Neural crest cell (in vitro differentiated cells): ENCODE measurements at places on chromosomes 1 and 21.

DNA sequence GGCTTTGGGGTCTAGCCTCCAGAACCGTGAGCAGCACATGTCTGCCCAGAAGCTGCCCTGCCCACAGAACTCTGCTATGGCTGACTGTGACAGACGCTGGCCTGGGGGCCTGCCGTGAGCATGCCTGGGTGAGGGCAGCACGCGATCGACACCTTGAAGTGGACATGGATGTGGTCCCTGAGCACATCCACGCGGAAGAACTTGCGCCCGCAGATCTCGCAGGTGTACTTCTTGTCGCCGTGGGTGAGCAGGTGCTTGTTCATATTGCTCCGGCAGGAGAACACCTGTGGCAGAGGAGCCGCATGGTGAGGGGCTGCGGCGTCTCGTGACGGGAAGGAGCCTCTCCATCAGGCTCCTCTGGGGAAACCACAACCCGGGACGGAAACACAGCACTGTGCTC, 56.0 kb downstream of the PRDM15 start:
- no peak for DNase-seq

GRCh38 chr1:151534662-151535278, 5.3 kb upstream of the TUFT1 start:
- DNase-seq, result peak; percentile 89

DNA sequence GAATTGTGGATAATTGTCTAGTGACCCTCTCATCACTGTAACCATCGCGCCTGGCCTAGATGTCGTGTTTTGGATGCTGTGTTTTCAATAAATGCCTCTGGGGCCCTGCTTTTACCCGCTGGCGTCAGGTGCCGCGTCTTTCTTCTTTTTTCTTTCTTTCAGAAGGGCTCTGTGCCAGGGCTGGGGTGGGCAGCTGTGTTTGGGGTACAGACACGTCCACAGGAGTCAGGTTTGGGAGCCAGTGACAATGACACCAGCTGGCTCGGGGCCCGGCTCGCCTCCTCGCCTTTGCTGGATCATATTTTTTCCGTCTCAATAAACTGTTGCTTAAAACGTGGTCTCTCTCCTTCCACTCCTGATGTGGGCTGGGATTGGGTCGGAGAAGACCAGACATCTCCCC, 16.1 kb downstream of the TMEM201 start:
- DNase-seq, result no peak

- DNase-seq, result no peak
Observed at GRCh38 chr1:178651742-178652141, 73.3 kb upstream of the RALGPS2 start.

- DNase-seq, result no peak
Observed at GRCh38 chr1:171250263-171250662, 2.0 kb downstream of the FMO1 start.

DNA sequence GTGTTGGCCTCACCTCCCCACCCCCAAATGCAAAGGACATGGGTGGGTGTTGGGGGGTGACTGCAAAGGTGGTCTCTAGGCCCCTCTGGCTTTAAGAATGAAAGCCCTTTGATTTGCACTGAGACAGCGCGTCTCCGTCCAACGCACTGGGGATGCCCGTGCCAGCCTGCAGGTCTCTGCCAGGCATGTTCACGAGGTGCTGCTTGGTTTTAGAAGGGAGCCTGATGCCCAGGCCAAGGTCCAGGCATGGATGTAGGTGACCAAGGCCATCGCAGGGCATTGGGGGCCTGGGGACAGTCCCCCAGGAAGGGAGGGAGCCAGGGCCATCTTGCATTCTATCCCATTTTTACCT, 363.6 kb upstream of the VAMP3 start:
- no peak for DNase-seq

GRCh38 chr1:28070725-28071593, 17.5 kb downstream of the EYA3 start:
- DNase-seq, result no peak

GRCh38 chr1:220378571-220379302, 106.5 kb upstream of the RAB3GAP2 start:
- no peak for DNase-seq

- DNase-seq, result no peak
Observed at GRCh38 chr1:213988507-213989001, 781 bp downstream of the PROX1 start.

- DNase-seq, result no peak
Observed at GRCh38 chr1:224670506-224670905, 54.4 kb downstream of the CNIH3 start.

- DNase-seq, result no peak
Observed at GRCh38 chr1:76951153-76951552, 83.9 kb downstream of the ST6GALNAC5 start.

DNA sequence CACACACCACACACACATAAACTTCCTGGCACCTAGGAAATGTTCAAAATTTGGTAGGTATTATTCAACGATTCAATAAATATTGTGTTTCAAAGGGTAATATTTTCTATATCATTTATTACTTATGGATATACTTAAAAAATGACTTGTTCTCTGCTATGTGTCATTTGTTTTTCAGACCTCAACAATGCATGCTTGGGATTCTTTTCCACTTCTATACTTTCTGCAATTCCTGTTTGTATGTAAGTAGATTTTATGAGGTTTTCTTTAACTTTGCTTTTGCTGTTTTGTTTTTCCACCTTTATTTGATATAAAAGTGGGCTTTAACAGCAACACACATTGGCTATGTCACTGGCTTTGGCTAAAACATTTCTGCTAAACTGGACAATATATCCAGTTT, 3.5 kb downstream of the CEP170 start:
- DNase-seq, result no peak

GRCh38 chr1:34164771-34165391, at the start of gene CSMD2:
Gene CSMD2, minus strand, starts transcription at chr1:34165230. Its CDS starts 133 bp downstream, at chr1:34165097.
- DNase-seq, result peak; percentile 48

DNA sequence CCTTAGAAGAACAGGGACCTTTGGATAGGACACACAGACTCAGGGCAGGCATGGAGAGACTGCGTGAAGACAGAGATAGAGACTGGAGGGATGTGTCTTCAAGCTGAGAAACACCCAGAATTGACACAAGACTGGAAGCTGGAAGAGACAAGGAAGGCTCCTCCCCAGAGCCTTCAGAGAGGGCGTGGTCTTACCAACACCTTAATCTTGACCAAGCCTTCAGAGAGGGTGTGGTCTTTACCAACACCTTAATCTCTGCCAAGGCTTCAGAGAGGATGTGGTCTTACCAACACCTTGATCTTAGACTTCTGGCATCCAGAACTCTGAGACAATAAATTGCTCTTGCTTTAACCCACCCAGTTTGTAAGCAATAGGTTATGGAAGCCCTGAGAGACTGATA, 481.4 kb upstream of the VAMP3 start:
- no peak for DNase-seq

GRCh38 chr1:97989094-97989680, 68.4 kb upstream of the DPYD start:
- no peak for DNase-seq

DNA sequence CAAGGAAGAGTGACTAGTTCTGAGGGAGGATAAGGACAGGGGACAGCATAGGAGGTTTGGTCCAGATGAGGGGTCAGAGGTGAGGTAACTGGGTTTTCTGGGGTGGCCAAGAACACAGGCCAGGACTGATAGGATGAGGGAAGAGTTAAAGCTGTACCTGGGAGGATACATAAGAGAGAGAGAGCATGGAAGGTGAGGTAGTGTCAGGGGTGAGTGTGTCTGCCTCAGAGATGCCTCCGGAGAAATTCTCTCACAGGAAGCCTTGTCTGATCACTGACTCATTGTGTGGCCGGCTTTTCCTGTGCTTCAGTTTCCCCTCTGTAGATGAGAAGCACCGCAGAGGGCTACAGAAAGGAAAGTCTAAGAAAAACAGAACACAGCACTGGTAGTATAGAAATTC, 40.2 kb downstream of the FASLG start:
- DNase-seq, result no peak

- no peak for DNase-seq
Observed at GRCh38 chr21:31879241-31879650, 6.4 kb downstream of the HUNK start.

- DNase-seq, result no peak
Observed at GRCh38 chr1:99005537-99005942, 879 bp upstream of the PLPPR5 start.

DNA sequence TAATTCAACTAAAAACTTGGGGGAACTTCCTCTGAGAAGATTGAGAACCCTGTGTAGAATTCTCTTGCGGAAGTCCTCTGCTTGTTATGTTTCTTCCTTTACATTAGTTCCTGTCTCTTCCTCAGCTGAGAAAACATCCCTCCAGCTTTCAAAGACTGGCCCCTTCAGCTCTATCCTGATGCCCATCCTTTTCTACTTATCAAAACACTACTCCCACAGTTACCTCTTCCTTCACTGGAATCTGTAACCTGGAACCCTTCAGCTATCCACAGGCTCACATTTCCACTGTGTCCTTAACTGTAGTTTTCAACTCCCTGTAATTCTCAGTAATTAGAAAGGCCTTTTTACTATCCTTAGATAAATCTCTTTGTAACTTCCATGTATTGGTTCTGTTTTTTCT, 6.0 kb upstream of the DEDD start:
- no peak for DNase-seq

- DNase-seq, result no peak
Observed at GRCh38 chr21:28910280-28910887, 82.3 kb downstream of the LTN1 start.

- no peak for DNase-seq
Observed at GRCh38 chr1:17914987-17915386, 159.9 kb downstream of the ACTL8 start.

DNA sequence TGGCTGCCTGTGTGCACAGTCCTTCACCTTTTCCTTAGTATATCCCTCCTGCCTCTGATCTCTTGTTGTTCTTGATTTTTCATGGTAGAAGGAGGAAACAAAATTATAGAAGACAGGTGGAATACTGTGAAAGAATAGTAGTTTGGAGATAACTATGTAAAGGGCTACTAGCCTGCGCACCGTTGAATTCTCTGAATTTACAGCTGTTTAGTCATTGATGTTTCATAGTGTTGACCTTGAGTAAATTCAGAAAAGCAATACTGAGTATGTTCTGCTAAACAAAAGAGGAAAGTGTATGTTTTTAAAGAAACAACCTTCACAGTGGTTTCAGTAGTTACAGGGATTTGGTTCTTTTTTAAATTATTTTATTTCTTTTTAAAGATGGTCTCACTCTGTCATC, 18.1 kb downstream of the CAMTA1 start:
- DNase-seq, result no peak

DNA sequence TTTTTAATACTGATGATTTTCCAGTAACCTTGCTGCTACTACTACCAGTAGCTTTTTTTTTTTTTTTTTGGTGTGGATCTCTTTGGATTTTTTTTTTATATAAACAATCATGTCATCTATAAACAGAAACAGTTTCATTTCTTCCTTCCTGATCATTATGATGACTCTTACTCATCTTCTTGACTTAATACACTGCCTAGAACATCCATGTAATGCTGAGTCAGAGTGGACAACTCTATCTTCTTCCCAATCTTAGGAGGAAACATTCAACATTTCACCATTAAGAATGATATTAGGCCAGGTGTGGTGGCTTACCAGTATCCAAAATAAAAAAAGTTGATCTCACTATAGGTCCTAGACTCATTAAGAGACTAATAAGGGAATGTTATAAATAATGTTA, 69.1 kb downstream of the RUSC1 start:
- DNase-seq, result no peak

GRCh38 chr1:236284291-236284721, 2.5 kb upstream of the ERO1B start:
- DNase-seq, result no peak

GRCh38 chr1:147722124-147722523, 38.3 kb downstream of the GJA5 start:
- DNase-seq, result no peak

- no peak for DNase-seq
Observed at GRCh38 chr1:72100771-72101170, 181.6 kb downstream of the NEGR1 start.

GRCh38 chr1:209341146-209341545, 242.4 kb upstream of the CAMK1G start:
- no peak for DNase-seq

DNA sequence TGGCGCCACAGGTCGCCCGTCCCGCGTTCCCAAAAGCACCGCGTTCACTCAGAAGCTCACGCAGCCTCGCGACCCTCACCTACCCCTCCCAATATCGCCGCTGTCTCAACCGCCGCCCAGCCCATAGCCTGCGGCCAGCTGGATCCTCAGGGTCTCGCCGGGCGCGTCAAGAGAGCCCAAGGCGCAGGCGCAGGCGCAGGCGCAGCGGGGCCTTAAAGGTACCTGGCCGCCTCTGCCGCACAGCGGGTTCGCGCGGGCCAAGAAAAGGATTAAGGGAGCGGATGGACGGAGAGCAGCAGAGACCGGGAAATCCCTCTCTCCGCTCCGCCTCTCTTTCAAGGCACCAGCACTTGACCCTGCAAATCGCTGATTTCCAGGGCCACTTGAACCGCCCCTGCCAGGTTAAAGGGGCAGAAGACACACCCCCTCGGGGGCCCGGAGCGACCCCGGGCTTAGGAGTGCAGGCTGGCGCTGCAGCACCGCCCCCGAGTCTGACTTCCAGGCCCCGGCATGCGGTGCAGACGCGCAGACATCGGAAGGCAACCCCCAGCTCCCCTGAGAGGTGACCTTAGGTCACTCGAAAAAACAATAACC, at the start of gene NBPF20:
Gene NBPF20 (minus strand): TSS at position 168 of the 594 bp plus-strand sequence. CDS start 20,331 bp downstream, outside the sequence.
- peak; percentile 77 for DNase-seq

DNA sequence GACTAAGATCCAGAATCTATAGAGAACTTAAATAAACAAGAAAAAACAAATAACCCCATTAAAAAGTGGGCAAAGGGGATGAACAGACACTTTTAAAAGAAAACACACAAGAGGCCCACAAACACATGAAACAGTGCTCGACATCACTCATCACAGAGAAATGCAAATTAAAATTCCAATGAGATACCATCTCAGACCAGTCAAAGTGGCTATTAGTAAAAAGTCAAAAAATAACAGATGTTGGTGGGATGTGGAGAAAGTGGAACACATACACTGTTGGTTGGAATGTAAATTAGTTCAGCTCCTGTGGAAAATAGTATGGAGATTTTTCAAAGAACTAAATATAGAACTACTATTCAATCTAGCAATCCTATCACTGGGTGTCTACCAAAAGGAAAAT, 143.1 kb downstream of the IFI44 start:
- no peak for DNase-seq

DNA sequence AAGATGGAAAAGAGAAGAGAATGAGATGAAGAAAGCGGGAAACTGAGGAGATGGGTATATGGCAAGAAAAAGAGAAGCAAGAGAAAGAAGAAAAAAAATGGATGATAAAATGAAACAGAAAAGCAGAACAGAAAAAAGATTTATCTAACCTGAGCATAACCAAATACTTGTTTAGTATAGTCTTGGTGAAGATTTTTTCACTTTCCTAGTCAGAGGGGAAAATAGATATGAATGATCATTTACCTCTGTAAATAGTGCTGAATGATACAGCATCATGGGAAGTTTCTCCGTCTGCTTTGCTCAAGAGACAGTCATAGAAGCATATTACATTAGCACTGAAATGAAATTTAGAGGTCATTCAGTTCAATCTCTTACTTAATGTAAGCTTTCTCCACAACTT, 36.1 kb upstream of the PLPPR4 start:
- DNase-seq, result no peak

- no peak for DNase-seq
Observed at GRCh38 chr1:167635156-167635648, 5.2 kb downstream of the RCSD1 start.

GRCh38 chr1:169196581-169196980, 90.1 kb downstream of the ATP1B1 start:
- DNase-seq, result no peak

- no peak for DNase-seq
Observed at GRCh38 chr1:16129921-16130543, 25.8 kb downstream of the EPHA2 start.
